T-helper 1 cell (primary cell): ENCODE measurements at places on chromosomes 3 and 15.

DNA sequence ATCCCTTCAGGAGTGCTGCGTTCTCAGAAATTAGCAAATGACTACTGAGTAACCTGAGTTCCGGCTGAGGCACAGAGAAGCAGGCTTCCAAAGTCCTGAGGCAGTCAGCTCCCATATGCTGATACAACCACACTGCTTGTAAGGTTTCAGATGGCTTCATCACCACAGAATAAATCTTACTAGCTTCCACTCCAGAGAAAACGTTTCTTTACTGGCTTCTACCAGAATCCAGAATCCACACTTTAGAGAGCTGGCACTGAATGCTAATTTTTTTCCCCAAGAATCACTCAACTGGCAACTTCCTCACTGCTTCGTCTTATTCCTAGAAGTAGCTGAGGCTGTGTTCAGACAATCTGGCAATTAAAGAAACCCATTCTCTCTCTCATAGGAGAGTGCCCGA, 21.4 kb downstream of the TAMM41 start:
- DNase-seq = no peak

- DNase-seq = no peak
Observed at GRCh38 chr15:54150255-54150654, 172.0 kb downstream of the UNC13C start.

- no peak for DNase-seq
Observed at GRCh38 chr3:71262364-71263265, 320.9 kb downstream of the FOXP1 start.

DNA sequence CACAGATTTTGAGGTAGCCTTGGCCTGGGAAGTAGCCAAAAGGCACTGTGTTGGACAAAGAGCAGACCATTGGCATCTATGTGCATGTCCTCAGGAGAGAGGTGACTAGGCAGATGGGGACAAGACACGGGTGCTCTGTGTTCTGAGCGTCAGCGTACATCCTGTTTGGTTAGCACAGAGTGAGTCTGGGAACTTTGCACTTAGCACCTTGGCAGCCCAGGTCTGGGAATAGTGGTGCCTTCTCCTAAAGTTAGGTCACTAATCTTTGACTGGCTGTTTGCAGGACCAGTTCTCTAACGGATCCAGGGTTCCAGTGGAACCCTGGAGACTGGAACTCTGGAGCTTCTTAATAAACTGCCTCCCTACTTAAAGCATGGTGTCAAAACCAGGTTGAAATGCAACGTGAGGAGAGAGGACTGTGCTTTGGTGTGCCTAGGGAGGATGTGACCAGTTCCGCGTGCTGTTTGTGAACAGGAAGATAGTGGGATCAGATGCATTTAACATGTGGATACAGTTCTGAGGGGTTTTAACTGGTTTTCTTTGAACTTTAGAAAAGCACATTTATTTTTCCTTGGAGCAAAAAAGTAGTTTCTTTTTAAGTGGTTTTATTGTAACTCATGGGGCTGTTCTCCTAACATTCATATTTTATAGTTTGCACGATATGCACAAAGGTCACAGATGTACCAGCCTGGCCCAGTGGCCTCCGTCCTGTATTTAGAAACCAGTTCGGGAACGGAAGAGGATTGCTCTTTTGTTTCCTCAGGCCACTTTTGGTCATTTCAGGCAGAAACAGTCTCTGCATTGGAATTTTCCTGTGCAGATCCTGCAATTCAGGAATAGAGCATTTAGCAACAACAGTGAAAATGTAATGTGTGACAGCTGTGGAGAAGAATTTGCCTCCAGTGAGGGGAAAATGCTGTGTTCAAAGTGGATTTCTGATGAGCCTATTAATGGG, 48.8 kb downstream of the ABHD2 start:
- DNase-seq = no peak

DNA sequence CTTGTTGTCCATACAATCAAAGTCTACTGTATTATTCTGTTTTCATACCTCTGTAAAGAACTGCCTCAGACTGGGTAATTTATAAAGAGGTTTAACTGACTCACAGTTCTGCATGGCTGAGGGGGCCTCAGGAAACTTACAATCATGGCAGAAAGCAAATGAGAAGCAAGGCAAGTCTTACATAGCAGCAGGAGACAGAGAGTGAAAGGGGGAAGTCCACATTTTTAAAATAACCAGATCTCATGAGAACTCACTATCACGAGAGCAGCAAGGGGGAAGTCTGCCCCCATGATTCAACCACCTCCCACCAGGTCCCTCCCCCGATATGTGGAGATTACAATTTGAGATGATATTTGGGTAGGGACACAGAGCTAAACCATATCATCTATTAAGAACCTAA, 724.6 kb upstream of the CBLB start:
- DNase-seq = no peak

DNA sequence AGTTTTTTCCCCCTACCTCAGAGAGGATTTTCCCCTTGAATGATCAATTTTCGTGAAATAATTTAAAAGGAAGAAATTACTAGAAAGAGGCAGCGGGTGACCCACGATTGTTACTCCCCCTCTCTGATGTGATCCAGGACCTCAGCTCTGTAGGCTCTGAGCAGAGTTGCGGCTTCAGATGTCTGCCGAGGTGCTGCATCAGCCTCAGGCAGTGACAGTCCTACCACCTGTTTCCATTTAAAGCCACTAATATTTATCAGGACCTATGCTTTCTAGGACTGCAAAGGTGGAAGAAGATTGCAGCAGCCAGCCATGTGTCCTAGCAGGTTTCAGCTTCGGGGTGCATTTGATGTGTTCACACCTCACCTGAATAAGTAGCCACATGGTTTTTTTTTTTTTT, 294.8 kb upstream of the C2CD4B start:
- DNase-seq = no peak

- no peak for DNase-seq
Observed at GRCh38 chr3:49412632-49413337, 562 bp downstream of the TCTA start.
